ENCODE measurements at places on chromosomes 4 and X. TPM values are rescaled to one million over a fixed set of nuclear protein-coding genes. Genes with fewer than 3 reads are reported as not detected.

Gene CLIC2
- total RNA-seq, result not detected

Gene NAA11
- total RNA-seq, result not detected

Gene ADGRG4
- not detected for total RNA-seq

Gene HSD17B13
- 0.07 TPM for total RNA-seq

Gene SLC9B1
- not detected for total RNA-seq

Gene EFHC2
- 0.30 TPM for total RNA-seq

Gene MSX1
- total RNA-seq, result 4.8 TPM

Gene XAGE5
- total RNA-seq, result not detected

Gene MAGEB6
- total RNA-seq, result not detected

Gene ERAS
- total RNA-seq, result not detected

Gene RTL3
- not detected for total RNA-seq

All from A549 treated with GW870086 at 1 μM for 4 hours (cell line).